ENCODE measurements at places on chromosomes 2 and 18. TPM values are rescaled to one million over a fixed set of nuclear protein-coding genes. Genes with fewer than 3 reads are reported as not detected.

- peak; percentile 38 for DNase-seq
Observed at GRCh38 chr2:196758474-196759377, 40.8 kb downstream of the GTF3C3 start.

- peak; percentile 90 for DNase-seq
Observed at GRCh38 chr2:111100765-111101162, 19.9 kb upstream of the BCL2L11 start.

- no peak for DNase-seq
Observed at GRCh38 chr2:231920366-231920765, 5.8 kb downstream of the NPPC start.

- DNase-seq: peak; percentile 51
Observed at GRCh38 chr2:142980246-142981068, 103.0 kb downstream of the KYNU start.

DNA sequence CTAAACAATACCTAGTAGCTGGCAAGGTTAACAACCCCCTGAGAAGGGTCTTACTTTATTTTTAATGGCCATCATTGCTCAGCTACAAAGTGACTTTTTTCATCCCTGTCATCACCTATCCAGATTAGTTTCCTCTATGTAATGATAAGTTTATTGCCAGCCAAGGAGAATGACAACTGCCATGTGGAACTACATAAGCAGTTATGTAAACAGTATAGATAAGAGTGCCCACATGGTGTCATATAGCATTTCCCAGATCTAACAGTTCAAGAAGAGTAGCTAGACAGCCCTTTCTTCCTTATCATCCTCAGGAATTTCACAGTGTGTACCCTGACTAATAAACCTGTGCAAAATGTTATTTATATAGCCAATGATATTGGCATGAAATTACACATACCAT, 240.2 kb upstream of the PIK3C3 start:
- DNase-seq: no peak

DNA sequence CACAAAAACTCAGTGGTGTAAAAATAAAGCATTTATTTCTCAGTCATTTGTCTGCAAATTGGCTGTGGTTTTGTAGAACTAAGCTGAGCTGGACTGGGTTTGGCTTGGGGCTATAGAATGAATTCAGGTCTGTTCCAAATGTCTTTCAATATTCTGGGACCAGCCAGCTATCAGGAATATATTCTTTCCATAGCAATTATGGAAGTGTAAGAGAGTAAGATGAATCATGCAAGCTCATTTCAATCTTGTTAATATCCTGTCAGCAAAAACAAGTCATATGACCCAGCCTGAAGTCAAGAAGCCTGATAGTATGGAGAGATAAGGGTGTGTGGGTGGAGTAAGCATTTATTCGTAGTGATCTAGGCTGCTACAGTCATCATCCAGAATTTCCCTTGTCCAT, 481.0 kb upstream of the CDH2 start:
- peak; percentile 61 for DNase-seq

- DNase-seq: peak; percentile 16
Observed at GRCh38 chr18:577643-578375, 2.4 kb upstream of the CETN1 start.

DNA sequence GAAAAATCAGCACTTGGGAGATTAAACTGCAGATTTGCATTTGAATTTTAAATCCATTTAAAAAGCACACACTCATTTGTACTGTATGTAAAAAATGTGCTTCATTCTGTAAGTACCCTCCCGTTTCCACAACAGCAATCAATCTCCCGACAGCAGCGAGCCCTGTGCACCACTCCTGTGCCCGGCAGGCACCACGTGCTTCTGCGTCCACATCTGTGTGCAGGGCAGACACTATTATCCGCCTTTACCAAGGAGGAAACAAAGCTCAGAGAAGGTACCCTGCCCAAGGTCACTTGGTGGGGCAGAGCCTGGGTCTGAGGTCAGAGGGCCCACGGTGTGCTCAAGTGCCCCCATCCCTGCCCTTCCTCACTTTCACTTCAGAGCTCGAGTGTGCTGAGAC, 7.5 kb downstream of the HSBP1L1 start:
- no peak for DNase-seq

- DNase-seq: no peak
Observed at GRCh38 chr18:49023271-49023937, 72.6 kb upstream of the SMAD7 start.

GRCh38 chr2:138867341-138867740, 87.2 kb upstream of the NXPH2 start:
- DNase-seq: no peak

- no peak for DNase-seq
Observed at GRCh38 chr2:216503697-216504375, 5.2 kb downstream of the RPL37A start.

DNA sequence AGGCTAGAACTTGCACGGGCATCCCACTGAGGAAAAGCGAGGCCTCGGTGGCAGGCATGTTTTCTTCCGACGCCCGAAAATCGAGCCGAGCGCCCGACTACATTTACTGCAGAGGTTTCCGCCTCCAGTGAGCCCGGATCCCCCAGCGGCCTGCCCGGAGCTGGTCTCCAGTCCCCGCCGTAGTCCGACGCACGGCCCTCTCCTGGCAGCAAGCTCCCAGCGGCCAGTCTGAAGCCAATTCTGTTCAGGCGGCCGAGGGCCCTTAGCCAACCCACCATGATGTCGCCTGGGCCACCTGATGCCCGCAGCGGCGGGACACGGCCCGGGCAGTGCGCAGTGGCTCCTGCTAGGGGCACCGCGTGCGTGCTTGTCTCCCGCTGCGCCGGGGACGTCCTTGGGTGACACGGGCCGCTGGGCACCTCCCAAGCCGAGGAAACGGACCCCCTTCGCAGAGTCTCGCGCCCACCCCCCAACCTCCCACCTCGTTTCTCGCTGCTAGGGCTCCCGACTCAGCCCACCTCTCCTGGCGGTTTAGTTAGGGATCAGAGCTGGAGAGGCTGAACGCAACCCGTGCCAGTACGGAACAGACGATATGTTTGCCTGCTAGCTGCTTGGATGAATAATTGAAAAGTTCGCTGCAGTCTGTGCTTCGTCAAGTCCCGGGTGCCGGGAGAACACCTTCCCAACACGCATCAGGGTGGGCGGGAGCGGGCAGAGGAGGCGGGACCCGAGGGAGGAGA, 5.3 kb downstream of the ONECUT2 start:
- no peak for DNase-seq

- no peak for DNase-seq
Observed at GRCh38 chr2:108926561-108927380, 62.2 kb downstream of the EDAR start.

- DNase-seq: no peak
Observed at GRCh38 chr18:55338978-55339650, 248.9 kb downstream of the TCF4 start.

DNA sequence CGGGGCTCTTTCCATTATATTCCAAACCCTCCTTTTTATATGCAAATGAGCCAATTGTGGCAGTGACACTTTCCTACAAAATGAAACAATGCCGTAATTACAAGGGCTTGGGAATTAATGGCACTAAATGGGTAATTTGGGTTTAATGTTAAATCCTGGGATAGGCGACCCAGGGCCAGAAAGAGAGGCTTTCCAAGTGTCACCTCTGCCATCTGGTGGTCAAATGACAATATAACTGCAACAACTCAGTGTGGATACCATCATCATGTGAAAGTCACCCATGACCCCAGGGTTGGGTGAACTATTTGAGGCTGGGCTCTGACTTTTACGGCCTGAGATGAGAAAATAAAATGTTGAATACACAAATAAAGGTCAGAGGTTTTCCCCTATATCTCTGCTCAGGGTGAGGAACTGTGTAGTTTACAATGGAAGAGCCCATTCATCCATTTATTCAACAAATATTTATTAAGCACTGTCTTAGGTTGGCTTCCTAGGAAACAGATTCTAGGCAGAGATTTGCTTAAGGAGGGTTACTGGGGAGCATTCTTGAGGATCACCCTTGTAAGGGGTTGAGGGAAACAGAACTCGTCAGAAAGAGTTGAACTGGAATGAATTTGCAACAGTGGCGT, 13.6 kb upstream of the THADA start:
- peak; percentile 54 for DNase-seq

DNA sequence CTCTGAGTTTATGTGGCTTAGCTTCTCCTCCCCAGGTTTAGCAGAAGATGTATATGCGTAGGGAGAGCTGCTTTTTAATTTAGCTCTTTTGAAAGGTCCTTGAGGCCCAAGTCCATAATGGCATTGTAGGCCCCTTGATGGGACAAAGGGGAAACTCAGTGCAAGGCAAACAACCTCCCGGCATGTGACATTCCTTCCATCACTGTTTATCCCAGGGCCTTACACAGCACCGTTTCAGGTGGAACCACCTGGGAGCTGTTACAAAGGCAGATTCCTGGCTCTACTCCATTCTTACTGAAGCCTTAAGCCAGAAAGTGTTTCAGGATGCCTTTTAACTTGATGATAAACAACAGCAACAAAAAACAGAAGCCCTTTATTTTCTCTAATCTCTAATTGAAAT, 555.4 kb downstream of the SLC4A3 start:
- no peak for DNase-seq

DNA sequence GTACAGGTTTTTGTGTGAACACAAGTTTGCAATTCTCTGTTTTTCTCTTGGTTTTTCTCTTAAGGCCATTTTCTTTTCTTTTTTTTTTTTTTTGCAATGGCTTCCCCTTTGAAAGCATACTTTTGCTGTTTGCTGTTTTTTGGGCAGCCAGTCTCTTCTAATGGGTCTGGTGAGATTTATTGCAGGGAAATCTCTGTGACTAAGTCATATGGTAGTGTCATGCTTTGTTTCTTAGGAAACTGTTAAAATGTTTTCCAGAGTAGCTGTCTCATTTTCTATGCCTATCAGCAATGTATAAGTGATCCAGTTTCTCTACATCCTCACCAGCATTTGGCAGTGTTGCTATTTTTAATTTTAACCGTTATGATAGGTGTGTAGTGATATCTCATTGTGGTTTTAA, 27.9 kb upstream of the CDCA7 start:
- peak; percentile 6 for DNase-seq

DNA sequence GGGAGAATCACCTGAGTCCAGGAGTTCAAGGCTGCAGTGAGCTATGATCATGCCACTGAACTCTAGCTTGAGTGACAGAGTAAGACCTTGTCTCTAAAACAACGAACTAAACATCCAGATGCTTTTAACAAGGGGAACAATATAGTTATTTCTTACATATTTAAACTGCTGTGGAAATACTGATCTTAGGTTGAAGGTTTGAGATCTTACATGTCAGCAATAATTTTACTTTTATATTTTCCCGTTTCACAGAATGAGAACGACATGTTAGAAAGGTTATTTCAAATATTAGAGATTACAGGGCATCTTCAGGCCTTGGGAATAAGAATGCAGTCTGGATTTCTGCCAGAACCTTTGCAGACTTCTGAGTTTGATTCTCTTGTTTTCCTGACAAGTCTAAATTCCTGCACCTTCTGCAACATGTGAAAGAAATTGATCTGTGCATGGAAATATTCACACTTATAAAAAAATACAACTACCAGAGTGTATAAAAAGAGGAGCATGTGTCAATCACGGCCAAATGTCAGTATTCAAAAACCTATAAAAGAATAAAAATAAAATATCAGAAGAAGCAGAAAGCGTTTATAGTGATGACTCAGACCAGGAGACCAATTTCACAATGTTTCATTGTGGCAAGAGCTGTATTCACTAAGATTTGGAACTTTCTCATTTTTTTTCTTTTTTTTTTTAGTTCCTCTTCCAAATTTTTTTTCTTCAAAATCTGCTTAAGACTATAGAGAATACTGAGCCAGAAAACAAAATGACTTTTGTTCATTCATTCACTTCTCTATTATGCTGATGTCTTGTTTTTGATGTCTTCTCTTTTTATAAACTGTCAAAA, 29.6 kb downstream of the COLEC12 start:
- DNase-seq: peak; percentile 62

DNA sequence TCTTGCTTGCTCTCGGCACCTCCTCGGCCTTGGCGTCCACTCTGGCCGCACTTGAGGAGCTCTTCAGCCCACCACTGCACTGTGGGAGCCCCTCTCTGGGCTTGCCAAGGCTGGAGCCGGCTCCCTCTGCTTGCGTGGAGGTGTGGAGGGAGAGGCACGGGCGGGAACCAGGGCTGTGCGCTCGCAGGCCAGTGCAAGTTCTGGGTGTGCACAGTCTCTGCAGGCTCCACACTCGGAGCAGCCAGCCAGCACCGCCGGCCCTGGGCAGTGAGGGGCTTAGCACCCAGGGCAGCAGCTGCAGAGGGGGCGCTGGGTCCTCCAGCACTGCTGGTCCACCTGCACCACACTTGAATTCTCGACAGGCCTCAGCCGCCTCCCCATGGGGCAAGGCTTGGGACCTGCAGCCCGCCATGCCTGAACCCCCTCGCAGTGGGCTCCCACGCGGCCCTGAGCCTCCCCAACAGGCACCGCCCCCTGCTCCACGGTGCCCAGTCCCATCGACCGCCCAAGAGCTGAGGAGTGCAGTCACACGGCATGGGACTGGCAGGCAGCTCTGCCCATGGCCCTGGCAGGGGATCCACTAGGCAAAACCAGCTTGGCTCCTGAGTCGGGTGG, 411.2 kb upstream of the CHAC2 start:
- no peak for DNase-seq

Gene CSRNP3
- not detected for total RNA-seq

Gene PDE11A
- 0.24 TPM for total RNA-seq

Gene ESPNL
- not detected for total RNA-seq

Gene RAD51AP2
- total RNA-seq: not detected

Gene IL36B
- not detected for total RNA-seq
